ENCODE measurements at places on chromosomes 7 and 10.

- DNase-seq: no peak
Measured at GRCh38 chr7:128190051-128190647, 50.9 kb upstream of the LEP start.

- no peak for DNase-seq
Measured at GRCh38 chr7:16822029-16822428, 17.2 kb upstream of the AGR2 start.

- no peak for DNase-seq
Measured at GRCh38 chr10:85612378-85612775, 754.2 kb downstream of the GRID1 start.

DNA sequence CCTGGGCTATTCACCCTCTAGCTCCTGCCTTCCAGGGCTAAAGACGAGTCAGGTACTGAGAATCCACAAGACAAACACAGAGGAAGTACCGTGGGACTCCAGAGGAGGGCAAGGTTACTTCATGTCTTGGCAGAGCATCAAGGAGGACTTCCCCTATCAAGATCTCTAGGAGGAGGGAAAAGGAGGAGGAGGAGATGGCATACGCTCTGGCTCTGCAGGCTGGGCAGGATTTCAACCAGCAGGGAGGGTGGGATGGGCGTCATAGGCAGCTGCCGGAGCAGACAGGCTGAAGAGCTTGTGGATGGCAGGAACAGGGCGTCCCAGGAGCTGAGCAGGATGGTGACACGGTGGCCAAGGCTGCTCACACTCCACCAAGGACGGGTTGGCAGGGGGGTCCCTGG lies 21.3 kb downstream of the MDH2 start:
- no peak for DNase-seq

DNA sequence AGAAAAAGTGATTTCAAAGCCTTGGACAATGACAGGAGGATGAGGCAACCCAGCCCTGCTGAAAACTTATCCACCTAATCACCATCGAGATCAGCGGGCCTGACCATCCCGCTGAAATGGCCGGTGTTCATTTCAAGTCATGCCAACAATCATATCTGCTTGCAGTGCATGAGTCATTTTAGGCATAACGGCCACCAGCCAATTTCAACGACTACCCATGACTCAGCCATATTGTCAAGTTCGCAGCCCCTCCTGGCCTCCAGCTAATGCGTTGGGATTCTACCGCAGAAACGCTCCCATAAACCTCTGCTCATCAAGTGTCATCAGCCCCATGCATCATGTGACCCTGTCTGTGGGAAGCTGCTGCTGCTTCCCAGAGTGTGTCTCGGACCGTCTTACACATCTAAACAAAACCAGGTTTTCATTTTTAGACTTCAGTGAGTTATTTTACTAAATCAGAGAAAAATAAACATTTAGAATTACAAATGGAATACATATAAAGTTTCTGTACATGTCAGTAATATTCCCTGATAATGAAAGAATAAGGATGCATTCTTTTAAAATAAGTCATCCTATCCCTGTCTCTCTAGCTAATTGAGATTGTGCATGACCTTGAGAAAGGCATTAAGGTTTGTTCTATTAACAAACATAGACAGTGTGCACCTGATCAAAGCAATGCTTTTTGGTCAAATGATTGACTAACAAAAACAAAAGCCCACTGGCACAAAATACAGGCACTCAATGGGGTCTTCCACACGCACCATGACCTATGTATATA lies 188.9 kb downstream of the ADAM12 start:
- DNase-seq: no peak

DNA sequence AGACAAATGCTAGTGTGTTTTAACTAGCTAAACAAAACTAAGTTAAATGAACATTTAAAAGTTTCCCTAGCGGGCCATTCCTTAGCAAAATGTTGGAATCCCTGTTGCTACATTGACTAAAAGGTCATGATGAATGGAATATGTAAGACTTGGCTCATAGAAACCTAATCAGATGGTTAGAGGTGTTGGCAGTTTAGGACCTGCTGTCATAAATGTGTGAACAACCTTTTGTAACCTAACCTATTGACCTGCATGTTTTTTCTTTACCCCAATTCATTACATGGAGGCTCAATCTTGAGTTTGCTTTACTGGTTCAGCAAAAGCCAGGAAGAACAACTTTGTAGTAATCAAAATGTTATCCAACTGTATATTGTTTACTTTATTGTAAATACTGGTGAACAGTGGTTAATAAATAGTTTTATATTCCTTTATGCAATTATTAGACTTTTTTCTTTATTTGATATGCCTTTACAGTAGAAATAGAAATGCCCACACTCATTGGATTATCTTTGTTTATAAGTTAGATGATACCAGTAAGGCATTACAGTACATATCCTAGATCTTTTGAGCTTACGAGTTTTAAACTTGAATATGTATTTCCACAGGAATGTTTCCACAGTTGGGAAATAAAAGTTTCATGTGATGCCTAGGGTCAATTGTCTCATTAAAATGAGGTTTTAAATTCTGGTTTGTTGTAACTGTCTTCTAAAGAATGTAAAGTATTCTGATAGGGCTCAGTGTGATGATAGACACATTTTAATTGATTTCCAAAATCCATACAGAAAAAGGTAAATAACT lies 11.6 kb downstream of the CBX3 start:
- DNase-seq: no peak

DNA sequence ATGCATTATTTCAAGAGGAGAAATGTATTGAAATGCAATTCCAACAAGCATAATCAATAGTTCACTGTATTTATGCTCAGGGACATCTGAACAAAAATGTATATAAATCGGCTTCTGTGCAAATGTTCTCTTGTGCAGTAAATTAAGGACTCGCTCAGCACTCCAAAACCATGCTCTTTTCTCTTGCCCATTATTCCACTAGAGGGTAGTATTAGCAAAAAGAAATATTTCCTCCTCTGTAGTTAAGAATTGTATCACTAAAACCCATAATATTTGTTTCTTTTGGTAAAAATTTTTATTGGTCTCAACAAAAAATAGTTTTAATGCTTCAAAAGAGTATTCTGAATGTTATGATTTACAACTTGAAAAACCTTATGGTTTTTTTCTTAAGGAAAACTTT lies 803.1 kb downstream of the PCDH15 start:
- no peak for DNase-seq

GRCh38 chr7:134651991-134652390 lies 5.3 kb downstream of the BPGM start:
- DNase-seq: no peak

GRCh38 chr10:69600761-69601330 lies 27.6 kb upstream of the NEUROG3 start:
- no peak for DNase-seq

- no peak for DNase-seq
Measured at GRCh38 chr10:120987359-120987758, 136.2 kb downstream of the WDR11 start.
